ENCODE measurements at places on chromosomes 2 and 18.
A peak's percentile ranks its signal among the peaks of the same experiment; 100 is the strongest.

DNA sequence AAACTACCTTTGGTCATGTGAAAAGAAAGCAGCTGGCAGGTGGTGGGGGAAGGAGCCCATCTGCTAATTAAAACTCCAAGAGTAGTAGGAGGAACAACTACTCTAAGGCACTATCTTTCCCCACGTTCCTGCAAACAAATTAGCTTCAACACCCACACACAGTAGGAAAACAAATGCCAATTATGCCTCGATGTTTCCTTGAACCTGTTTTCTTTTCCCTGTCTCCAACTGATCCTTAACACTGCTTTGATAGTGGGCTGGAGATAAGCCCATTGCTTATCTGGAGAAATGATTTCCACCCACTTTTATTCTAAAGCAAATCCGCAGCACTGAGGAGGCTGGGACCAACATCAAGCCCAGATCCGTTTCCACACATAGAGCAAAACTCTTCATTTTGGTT, 36.0 kb downstream of the DDX18 start:
- no peak for DNase-seq

- no peak for DNase-seq
These were observed 352.5 kb upstream of the EPHA4 start for GRCh38 chr2:221924576-221924975.

GRCh38 chr2:222698276-222698675, 26.8 kb downstream of the MOGAT1 start:
- no peak for DNase-seq

- no peak for DNase-seq
These were observed 9.0 kb downstream of the SETBP1 start for GRCh38 chr18:44689736-44690135.

- peak; percentile 76 for DNase-seq
These were observed 4.7 kb downstream of the CAPG start for GRCh38 chr2:85405201-85406059.

- DNase-seq: no peak
These were observed 21.7 kb upstream of the LCLAT1 start for GRCh38 chr2:30425326-30425725.

- no peak for DNase-seq
These were observed 144.5 kb downstream of the HDAC4 start for GRCh38 chr2:239256350-239256743.

- DNase-seq: no peak
These were observed 58.7 kb downstream of the SNORC start for GRCh38 chr2:232928551-232929302.

- no peak for DNase-seq
These were observed 297.2 kb upstream of the SLC14A2 start for GRCh38 chr18:45317948-45318640.

DNA sequence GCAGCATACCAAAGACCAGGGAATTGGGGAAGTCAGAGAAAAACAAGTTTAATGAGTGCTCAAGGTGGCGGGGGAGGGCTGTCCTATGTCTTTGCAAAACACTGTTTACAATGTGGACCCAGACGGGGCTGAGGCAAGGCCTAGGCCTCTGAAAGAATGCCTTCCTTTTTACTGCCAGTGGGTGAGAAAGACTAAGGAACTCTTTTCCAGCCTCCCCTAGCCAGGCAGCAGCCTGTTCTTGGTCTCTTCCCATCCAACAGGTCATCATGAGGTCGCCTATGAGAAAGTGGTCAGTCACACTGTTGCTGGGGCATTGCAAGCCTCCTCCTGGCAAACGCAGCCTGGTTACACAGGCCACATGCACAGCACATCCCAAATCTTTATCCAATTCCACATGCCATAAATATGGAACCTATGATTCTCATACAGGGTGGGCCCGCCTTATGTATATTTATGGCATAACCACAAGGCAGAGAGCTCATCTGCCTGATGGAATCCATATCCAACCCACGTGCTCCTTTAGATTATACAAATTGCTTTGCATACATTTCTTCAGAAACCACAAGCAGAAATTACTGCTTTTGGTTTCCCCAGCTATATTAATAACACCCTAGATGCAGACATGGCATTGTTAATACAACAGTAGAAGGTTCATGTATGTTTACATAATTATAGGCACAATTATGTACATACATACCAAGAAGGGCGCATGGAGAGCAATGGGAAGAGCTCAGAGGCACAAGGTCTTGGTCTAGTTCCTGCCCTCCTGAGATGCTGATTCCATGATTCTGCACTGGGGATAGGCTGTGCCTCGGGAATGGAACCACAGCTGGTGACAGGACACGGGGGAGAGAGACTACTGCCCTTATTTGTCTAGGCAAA, 48.6 kb downstream of the NRP2 start:
- DNase-seq: no peak

DNA sequence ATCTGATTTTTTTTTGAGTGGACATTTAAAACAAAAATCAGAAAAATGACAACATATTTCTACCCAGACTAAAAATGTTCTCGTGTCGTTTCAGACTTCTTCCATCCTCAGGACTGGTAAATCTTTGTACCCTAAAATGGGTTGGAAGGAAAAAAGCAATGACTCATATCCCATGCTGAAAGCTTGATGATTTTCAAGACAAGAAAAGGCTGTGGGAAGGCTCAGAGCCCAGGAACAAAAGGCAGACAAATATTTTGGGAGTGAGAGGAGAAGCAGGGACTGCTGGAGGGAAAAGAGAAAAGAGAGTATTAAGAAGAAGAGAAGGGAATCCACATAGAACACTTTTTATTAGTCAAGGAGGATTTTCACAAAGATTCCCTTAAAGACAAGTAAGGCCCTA, 77.1 kb upstream of the CTAGE1 start:
- DNase-seq: no peak

DNA sequence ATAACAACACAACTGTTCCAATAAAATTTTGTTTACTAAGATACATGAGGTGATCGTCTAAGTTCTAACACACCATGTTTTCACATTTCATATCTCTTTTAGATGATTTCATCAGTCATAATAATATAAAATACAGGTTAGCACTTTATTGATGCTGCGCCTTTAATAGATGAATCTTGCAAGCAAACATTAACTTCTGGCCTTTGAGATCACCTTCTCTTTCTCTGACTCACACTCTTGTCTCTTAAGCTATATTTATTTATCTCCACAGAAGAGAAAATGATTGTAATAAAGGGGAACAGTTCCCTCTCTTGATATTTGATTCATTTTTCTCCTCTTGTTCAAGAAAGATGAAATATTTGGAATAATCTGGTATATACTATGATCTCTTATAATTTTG, 603.3 kb upstream of the POU3F3 start:
- DNase-seq: no peak

DNA sequence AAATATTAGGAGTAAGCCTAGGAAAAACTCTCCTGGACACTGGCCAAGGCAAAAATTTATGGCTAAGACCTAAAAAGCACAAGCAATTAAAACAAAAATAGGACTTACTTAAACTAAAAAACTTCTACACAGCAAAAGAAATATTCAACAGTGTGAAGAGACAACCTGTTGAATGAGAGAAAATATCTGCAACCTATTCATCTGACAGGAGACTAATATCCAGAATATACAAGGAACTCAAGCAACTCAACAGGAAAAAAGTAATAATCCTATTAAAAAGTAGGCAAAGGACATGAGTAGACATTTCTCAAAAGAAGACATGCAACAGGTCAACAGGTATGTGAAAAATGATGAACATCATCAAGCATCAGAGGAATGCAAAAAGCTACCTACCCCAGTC, 431.1 kb downstream of the ZEB2 start:
- DNase-seq: no peak

DNA sequence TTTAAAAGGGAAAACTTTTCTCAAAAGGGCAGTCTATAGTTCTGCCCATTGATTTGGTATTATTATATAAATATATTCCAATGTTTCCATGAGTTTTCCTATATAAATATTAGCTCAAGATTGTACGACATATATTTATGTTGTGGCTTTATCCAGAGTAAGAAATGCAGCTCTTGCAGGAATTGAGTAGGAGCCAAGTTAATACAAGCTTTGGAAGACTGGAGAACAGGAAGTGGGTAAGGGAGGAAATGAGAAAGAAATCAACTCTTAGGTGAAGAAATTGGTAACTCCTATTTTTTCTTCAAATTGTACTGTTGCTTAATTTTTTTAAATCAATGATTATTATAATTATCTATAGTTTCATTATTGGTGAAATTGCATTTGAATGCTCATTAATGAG, 105.4 kb upstream of the FAM117B start:
- no peak for DNase-seq

DNA sequence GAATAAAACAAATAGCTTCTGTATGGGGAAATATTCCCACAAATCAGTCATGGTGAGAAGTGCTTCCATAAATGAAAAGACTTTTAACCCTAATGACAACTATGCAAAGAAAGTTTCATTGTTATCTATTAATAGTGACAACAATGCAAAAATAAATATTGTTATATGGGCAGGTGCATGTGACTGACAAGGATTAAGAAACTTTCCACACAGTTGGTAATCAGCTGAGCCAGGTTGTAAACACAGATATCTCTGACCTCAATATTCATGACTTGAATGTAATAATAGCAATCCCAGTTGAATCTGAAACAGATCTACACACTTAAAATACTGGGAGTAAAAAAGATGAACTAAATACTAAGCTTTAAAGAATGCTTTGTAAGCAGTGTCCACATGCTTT, 517.0 kb upstream of the SOX11 start:
- no peak for DNase-seq

DNA sequence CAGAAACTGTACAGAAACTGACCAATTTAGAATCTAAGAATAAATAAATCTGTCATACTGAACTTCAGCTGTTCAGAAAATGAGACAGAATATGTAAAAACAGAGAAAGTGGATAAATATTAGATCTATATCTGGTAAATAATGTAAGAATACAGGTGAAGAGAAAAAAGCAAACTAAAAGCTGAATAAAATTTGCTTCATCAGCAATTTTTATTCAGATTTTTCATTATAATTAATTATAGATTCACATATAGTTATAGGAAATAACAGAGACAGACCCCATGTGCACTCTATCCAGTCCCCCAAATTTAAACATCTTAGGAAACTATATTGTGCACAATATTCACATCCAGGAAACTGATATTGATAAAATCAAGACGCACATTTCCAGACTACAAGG, 299.2 kb downstream of the EXOC6B start:
- no peak for DNase-seq

GRCh38 chr2:207182911-207183310, 17.2 kb upstream of the KLF7 start:
- DNase-seq: no peak

- DNase-seq: peak; percentile 20
These were observed 50.5 kb downstream of the SLC4A5 start for GRCh38 chr2:74292751-74293150.

DNA sequence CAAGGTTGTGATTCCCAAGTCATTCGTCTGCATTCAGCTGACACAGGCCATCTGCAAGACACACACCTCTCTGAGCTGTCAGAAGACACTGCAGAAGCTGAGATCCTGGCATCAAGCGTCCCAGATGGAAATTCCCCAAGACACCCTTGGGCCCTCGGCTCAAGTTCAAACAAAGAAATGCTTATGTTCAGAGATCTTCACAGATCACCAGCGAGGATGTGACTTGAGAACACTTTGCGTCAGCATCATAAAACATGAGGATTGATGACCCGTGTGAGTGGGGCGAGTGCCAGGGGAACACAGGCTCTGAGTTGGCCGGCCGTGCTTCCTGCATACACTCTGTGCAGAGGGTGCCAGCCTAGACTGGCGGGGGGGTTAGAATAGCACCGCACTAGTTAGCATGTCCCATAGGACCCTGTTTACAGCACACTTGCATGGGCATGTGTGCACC, 36.8 kb downstream of the KCNIP3 start:
- DNase-seq: no peak

- no peak for DNase-seq
These were observed 2003.8 kb upstream of the PIK3C3 start for GRCh38 chr18:39951142-39951720.

- DNase-seq: no peak
These were observed 3.5 kb downstream of the KCNG2 start for GRCh38 chr18:79801217-79801616.

- DNase-seq: no peak
These were observed 54.1 kb downstream of the EPB41L5 start for GRCh38 chr2:120066800-120067547.

- peak; percentile 40 for DNase-seq
These were observed 115.5 kb downstream of the NFATC1 start for GRCh38 chr18:79511271-79511670.

GRCh38 chr18:58186258-58186948, 142.4 kb downstream of the NEDD4L start:
- DNase-seq: no peak

GRCh38 chr18:65735155-65735554, 15.7 kb upstream of the CDH7 start:
- DNase-seq: no peak

DNA sequence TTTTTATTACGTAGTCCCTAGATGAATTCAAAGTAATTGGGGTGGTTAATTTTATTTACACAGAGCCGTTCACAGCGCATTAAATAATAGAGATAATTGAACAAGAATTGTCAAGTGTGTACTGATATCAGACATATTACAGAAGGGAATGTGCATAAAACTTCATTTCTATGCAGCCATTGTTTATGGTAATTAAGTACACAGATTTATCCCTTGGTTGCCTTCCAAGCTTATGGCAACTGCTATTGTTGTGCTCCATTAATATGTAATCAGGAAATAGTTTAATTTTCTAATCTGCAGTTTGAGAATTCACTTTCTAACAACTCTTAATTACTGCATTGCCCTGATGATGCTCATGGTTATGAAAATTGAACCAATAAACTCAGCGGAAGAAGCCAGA, 47.3 kb upstream of the OTX1 start:
- no peak for DNase-seq

GRCh38 chr2:154591294-154591820, 107.1 kb upstream of the KCNJ3 start:
- DNase-seq: no peak

DNA sequence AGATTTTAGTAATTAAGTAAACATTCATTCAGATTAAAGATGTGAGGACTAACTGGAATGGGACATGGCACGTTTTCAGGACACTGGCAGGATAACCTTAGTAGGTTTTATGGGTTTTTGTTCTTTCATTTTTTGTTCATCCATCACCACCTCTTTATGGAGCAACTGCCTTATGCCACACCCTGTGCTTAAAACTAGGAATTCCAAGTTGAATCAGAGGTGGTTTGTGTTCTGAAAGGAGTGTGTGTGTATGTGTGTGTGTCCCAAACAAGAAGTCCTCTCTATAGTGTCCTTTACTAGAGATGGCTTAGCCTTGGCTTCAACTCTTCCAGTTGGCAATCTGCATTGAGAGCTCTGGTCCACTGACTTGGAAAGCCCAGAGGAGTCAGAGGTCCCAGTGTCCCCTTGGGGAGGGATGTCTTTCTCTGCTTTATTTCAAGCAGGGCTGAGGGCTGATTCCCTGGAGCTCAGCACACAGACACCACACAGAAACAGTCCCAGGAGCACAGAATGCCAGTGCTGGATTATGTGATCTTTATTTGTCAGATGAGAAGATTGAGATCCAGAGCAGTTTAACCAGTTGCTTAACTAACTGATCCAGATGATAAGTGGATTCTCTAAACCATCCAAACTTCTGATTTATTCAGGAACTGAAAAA, 25.2 kb downstream of the RHOB start:
- peak; percentile 18 for DNase-seq

- DNase-seq: no peak
These were observed 41.5 kb downstream of the SCTR start for GRCh38 chr2:119482481-119483394.
